Endothelial cell of umbilical vein (primary cell): ENCODE measurements at places on chromosomes 4 and X. TPM values are rescaled to one million over a fixed set of nuclear protein-coding genes. Genes with fewer than 3 reads are reported as not detected.

- no peaks in the 10 kb centered on the region for H3K36me3 ChIP-seq
- no peak for DNase-seq
- no peak overlapping the region for H3K4me3 ChIP-seq
- H3K27ac ChIP-seq: no peak overlapping the region
- no peaks in the 10 kb centered on the region for H3K27me3 ChIP-seq
Observed at GRCh38 chr4:141757287-141757686, 120.9 kb downstream of the IL15 start.

GRCh38 chr4:112284662-112285411 lies 867 bp downstream of the TIFA start:
- H3K4me3 ChIP-seq: peak overlapping the region; percentile 92
- H3K36me3 ChIP-seq: no peaks in the 10 kb centered on the region
- DNase-seq: peak; percentile 69
- H3K27me3 ChIP-seq: no peaks in the 10 kb centered on the region
- H3K27ac ChIP-seq: peak overlapping the region; percentile 61

- no peaks in the 10 kb centered on the region for H3K36me3 ChIP-seq
- no peaks in the 10 kb centered on the region for H3K4me1 ChIP-seq
- H3K4me3 ChIP-seq: no peak overlapping the region
- DNase-seq: no peak
Observed at GRCh38 chr4:61397174-61397573, 197.0 kb downstream of the ADGRL3 start.

DNA sequence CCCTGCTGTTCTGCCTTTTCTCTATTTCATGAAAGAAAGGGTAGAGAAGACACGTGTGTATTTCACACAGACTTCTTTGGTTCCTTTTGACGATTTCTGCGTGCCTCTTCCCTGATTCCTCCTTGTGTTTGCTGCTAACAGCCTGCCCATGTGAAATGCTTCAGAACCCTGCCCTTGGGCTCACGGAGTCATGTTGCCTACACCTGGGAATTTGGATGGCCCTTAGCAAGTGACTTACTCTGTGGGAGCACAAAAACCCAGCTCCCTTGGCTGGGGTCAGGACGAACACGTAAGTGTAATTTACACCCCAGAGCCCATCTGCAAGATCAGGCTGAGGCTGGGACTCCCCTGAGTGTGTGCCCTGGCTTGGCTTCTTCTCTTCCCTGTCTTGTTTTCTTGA lies 220.3 kb upstream of the BCOR start:
- no peak overlapping the region for H3K4me3 ChIP-seq
- DNase-seq: no peak
- no peaks in the 10 kb centered on the region for H3K4me1 ChIP-seq
- H3K36me3 ChIP-seq: no peaks in the 10 kb centered on the region

DNA sequence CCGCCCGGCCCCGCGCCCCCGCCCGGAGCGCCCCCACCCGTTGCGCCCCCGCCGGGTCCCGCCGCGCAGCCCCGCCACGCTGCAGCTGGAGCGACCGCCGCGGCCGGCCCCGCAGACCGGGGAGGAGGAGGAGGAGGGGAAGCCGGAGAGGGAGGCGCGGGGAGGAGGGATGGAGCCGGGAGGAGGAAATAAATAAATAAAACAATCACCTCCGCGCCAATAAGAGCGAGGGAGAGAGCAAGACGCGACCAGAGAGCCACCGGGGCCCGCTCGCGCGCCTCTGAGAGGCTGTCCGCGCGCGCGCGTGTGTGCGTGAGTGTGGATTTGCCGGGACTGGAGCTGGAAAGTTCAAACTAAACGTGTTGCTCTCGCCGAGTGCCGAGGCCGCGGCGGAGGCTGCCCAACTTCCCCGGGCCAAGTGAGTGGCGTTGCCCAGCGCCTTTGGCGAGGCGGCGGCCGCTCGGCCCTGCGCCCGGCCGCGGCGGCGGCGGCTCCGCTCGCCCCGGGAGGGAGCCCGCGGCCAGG lies 2184.4 kb upstream of the TENM3 start:
- H3K27ac ChIP-seq: no peak overlapping the region
- H3K4me1 ChIP-seq: no peaks in the 10 kb centered on the region
- H3K4me3 ChIP-seq: peak overlapping the region; percentile 32
- H3K27me3 ChIP-seq: peaks cover 12% of the 10 kb centered on the region

- H3K4me1 ChIP-seq: peaks cover 6% of the 10 kb centered on the region
- H3K27me3 ChIP-seq: peaks cover 3% of the 10 kb centered on the region
- DNase-seq: no peak
- no peaks in the 10 kb centered on the region for H3K36me3 ChIP-seq
- H3K27ac ChIP-seq: no peak overlapping the region
Observed at GRCh38 chr4:40579983-40580382, 49.7 kb downstream of the RBM47 start.

GRCh38 chr4:185480016-185480732 lies 8.6 kb upstream of the CCDC110 start:
- H3K27ac ChIP-seq: no peak overlapping the region
- no peaks in the 10 kb centered on the region for H3K36me3 ChIP-seq
- no peaks in the 10 kb centered on the region for H3K4me1 ChIP-seq
- no peaks in the 10 kb centered on the region for H3K27me3 ChIP-seq
- H3K4me3 ChIP-seq: no peak overlapping the region

DNA sequence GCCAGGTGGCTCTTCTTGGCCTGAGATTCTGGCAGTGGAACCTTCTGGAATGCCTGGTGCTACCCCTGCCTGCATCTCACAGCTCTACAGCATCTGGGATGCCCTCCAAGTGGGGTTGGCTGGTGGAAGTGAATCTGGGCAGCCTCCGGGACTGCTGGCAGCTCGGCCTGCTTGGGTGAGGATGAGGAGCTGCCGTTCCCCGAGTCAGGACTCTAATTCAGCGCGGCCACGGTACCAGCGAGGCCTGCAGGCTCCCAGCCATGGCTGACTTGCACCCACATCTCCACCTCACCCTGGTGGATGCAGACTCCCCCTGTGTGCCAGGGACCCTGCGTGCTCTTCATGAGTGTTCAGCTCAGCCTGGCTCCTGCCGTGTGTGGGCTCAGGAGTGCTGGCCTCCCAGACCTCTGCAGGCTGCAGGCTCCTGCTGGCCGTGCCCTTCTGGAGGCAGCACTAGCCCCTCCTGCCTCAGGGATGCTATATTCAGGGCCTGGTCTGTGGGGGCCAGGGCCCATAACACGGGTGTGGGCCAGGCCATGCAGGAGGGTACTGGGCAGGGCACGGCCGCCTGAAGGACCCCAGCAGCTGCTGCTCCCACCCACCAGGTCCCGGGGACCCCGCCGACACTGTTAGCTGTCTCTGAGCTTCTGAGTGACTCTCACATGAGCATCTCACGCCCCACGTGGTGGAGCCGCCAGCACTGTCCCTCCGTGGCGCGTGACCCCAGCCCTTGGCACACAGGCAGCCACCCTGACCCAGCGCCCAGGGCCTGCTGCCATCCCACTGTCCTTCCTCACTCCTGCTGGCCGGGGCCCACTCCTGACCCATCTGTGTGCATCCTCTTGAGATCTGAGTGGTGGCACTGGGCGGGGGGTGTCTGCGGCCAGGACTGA lies 10.6 kb downstream of the UVSSA start:
- H3K27me3 ChIP-seq: no peaks in the 10 kb centered on the region
- no peak for DNase-seq
- no peak overlapping the region for H3K4me3 ChIP-seq
- H3K27ac ChIP-seq: no peak overlapping the region

DNA sequence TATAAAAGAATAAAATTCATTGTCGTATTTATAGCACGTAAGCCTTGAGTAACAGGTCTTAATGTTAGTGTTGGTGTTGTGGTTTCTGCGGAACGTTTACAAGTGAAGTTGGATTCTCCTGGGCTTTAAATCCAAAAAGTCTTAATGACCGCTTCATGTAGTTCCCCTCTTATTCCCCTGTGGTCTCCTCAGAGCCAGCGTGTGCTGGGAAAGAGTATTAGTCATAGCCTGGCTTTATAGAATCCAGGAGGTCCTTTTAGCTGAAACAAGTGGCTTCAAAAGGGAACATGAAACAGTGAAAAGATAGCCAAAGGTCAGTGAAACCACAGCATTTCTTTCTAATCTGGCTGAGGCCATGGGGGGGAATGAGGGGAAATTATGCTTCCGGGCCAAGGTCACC lies 79.1 kb downstream of the CLCN4 start:
- no peaks in the 10 kb centered on the region for H3K27me3 ChIP-seq
- H3K4me3 ChIP-seq: no peak overlapping the region
- no peaks in the 10 kb centered on the region for H3K4me1 ChIP-seq

DNA sequence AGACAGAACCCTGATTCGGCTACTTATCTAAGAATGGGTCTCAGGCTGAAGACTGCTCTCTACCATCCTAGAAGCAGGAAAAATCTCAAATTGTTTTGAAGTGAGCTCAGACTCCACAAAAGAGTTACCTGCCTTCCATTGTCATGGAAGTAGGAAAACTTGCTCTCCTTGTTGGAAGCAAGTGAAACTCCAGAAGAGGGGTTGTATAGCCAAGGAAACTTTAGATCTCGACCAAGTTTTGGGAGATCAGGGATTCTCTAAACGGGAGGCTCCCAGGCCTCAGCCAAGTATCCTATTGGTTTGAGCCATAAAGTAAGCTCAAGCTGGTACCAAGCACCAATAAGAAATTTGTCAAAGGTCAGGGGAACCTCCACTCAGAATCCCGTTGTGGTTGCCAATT lies 9.2 kb upstream of the FHDC1 start:
- no peak for DNase-seq
- H3K27me3 ChIP-seq: no peaks in the 10 kb centered on the region
- H3K4me3 ChIP-seq: no peak overlapping the region
- no peaks in the 10 kb centered on the region for H3K4me1 ChIP-seq

DNA sequence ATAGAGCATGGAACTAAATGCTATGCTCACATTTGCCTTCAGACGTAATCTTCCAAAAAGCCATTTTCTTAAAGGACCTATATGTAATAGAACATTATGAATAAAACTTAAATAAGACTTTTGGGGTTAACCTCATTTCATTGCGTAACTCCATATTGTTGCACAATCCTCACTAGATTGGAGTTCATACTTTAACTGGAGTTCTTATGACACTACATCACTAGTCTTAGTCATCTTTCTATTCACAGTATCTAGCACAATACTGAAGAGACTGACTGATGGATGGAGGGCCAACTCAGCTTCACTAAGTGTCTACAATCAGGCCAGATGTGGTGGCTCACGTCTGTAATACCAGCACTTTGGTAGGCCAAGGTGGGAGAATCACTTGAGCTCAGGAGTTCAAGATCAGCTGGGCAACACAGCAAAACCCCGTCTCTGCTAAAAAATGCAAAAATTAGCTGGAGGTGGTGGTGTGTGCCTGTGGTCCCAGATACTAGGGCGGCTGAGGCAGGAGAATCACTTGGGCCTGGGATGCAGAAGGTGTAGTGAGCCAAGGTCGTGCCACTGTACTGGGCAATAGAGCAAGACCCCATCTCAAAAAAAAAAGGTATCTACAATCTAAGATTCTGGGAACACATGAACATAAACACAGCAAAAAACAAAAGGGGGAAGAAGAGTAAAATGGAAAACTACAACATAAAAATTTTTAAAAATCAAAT lies 80.8 kb upstream of the MAB21L2 start:
- no peak for DNase-seq
- H3K27ac ChIP-seq: no peak overlapping the region
- no peak overlapping the region for H3K4me3 ChIP-seq
- H3K36me3 ChIP-seq: no peaks in the 10 kb centered on the region
- no peaks in the 10 kb centered on the region for H3K27me3 ChIP-seq
- H3K4me1 ChIP-seq: no peaks in the 10 kb centered on the region

- H3K27me3 ChIP-seq: no peaks in the 10 kb centered on the region
- no peak for DNase-seq
- H3K4me1 ChIP-seq: no peaks in the 10 kb centered on the region
- H3K36me3 ChIP-seq: peaks cover 29% of the 10 kb centered on the region
- H3K4me3 ChIP-seq: no peak overlapping the region
Observed at GRCh38 chrX:130071611-130072344, 38.5 kb downstream of the ELF4 start.

GRCh38 chr4:32196950-32197688 lies 1477.0 kb downstream of the PCDH7 start:
- no peaks in the 10 kb centered on the region for H3K36me3 ChIP-seq
- H3K4me3 ChIP-seq: peak overlapping the region; percentile 6
- H3K27me3 ChIP-seq: no peaks in the 10 kb centered on the region
- peak overlapping the region; percentile 29 for H3K27ac ChIP-seq
- DNase-seq: no peak

GRCh38 chrX:28058901-28059300 lies 77.7 kb upstream of the DCAF8L1 start:
- no peak overlapping the region for H3K4me3 ChIP-seq
- H3K27me3 ChIP-seq: no peaks in the 10 kb centered on the region
- H3K36me3 ChIP-seq: no peaks in the 10 kb centered on the region
- no peaks in the 10 kb centered on the region for H3K4me1 ChIP-seq
- no peak overlapping the region for H3K27ac ChIP-seq

GRCh38 chr4:73864961-73865360 lies 4.2 kb upstream of the CXCL1 start:
- no peak overlapping the region for H3K4me3 ChIP-seq
- H3K4me1 ChIP-seq: peaks cover 14% of the 10 kb centered on the region
- no peaks in the 10 kb centered on the region for H3K27me3 ChIP-seq
- H3K36me3 ChIP-seq: no peaks in the 10 kb centered on the region
- DNase-seq: no peak

- H3K27ac ChIP-seq: no peak overlapping the region
- peaks cover 2% of the 10 kb centered on the region for H3K4me1 ChIP-seq
- H3K4me3 ChIP-seq: no peak overlapping the region
- no peaks in the 10 kb centered on the region for H3K27me3 ChIP-seq
- H3K36me3 ChIP-seq: no peaks in the 10 kb centered on the region
Observed at GRCh38 chr4:52098618-52099017, 47.5 kb downstream of the SPATA18 start.

- H3K4me3 ChIP-seq: no peak overlapping the region
- peaks cover 21% of the 10 kb centered on the region for H3K4me1 ChIP-seq
- no peak overlapping the region for H3K27ac ChIP-seq
- no peaks in the 10 kb centered on the region for H3K27me3 ChIP-seq
Observed at GRCh38 chr4:48912349-48912748, 5.8 kb upstream of the OCIAD2 start.

The MFAP3L gene
- 0.22 and 0.35 TPM in 2 replicates for total RNA-seq

The CSN1S1 gene
- total RNA-seq: not detected in 2 replicates

The DRP2 gene
- total RNA-seq: 0.31 and 0.78 TPM in 2 replicates

The COL25A1 gene
- 3.5 and 3.9 TPM in 2 replicates for total RNA-seq

The VGLL1 gene
- not detected in 2 replicates for total RNA-seq

The SUPT20HL1 gene
- total RNA-seq: not detected in 2 replicates

The EVC gene
- total RNA-seq: 21.3 and 31.6 TPM in 2 replicates

The GPC3 gene
- not detected in 2 replicates for total RNA-seq

The GAGE12H gene
- total RNA-seq: not detected in 2 replicates

The CLDN34 gene
- total RNA-seq: 0.35 and 0.46 TPM in 2 replicates

The FOXO4 gene
- 10.6 and 11.0 TPM in 2 replicates for total RNA-seq

The SLC2A9 gene
- 1.5 and 1.6 TPM in 2 replicates for total RNA-seq

The USP51 gene
- 0.77 and 0.97 TPM in 2 replicates for total RNA-seq

The CLGN gene
- 0.60 and 1.00 TPM in 2 replicates for total RNA-seq

The TLR10 gene
- total RNA-seq: not detected in 2 replicates

The CYTL1 gene
- 4.0 and 29.8 TPM in 2 replicates for total RNA-seq

The SLC25A31 gene
- not detected in 2 replicates for total RNA-seq

The CYBB gene
- total RNA-seq: not detected in 2 replicates

The CLDN22 gene
- not detected in 2 replicates for total RNA-seq

The POU4F2 gene
- total RNA-seq: not detected in 2 replicates

The NPFFR2 gene
- total RNA-seq: 0.23 TPM in 1 of 2 replicates, not detected in the other
